CD8-positive, alpha-beta T cell (primary cell): ENCODE measurements at places on chromosomes 1 and 21.
A peak's percentile ranks its signal among the peaks of the same experiment; 100 is the strongest.

DNA sequence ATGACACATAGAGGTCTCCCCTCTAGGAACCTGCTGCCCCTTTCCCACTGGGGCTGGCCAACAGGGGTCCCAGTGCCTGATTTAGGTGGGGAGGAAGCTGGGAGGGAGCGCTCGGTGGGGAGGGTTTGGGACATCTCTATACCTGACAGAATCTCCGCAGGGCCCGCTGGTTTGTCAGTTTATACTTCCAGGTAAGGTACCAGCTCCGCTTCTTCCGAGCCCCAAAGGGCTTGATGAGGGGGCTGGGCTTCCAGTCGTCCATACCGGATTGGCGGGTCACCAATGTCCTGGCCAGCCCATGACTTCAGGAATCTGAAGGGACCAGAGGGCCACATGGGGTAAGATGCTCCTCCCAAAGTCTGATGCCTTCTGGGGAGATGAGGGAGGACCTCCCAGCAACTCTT, 672 bp downstream of the POMGNT1 start:
- no peak for DNase-seq

- DNase-seq = no peak
These were observed 182.0 kb downstream of the PLA2G4A start for GRCh38 chr1:187010571-187011309.

DNA sequence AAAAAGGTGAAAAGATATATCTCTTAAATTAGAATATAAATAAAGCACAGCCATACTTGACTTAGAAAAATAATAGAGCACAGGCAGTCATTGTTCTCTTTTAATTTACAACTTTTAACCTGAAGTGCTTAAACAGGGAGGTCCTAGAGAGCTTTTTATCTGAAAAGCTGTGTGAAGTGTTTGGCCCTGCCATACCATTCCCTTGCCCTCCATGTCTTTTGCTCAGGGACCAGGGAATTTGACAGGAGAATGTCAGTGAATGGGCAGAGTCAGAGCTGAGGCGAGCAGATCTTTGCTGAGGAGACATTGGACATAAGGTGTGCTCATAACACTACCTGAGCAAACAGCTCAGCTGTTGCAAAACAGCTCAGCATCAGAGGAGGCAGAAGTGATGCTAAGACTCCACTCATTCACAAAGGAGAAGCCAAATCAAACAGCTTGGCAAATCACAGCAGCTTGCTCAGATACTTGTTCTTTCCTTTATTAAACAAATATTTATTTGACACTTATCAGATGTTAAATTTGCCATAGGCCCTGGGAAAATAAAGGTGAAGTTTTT, 14.9 kb upstream of the MGST3 start:
- no peak for DNase-seq

- no peak for DNase-seq
These were observed 899.2 kb downstream of the NCAM2 start for GRCh38 chr21:21897275-21897883.

- DNase-seq = no peak
These were observed 98.9 kb downstream of the PGBD5 start for GRCh38 chr1:230326971-230327891.

GRCh38 chr1:235423214-235423652, 56.0 kb downstream of the TBCE start:
- peak; percentile 3 for DNase-seq

DNA sequence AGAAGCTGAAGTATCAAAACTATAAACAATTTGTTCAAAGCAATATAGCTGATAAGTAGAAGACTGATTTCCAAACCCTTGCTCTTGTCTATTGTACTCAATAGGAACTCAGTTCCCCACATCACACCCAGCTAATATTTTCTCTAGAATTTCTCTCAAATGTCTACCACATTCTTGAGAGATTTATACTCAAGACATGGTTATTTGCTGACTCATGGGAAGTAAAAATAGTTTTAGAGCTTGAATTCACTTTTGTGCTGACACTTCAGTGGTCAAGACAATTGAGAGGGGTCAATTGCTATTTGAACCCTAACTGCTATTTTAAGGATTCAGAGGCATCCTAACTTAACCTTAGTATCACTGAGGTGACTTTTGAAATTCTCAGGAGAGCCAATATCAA, 99.0 kb downstream of the TNNI3K start:
- DNase-seq = no peak

DNA sequence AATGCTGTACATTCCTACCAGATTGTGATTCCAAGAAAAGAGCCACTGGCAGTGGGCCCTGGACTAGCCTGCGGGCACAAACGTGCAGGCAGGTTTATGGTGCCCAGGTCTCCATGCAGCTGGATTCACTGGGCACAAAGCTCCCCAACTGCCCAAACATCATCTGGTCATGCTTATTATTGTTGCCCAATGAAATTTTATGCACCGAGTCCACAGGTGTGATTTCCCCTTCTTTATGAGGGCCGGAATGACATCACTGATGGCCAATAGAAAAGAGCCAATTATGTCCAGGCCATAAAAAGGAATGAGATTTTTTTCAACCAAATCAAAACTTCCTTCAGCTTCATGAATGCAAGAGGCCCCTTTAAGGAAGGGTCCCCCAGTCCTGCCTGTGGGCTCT, 66.2 kb downstream of the ERI3 start:
- no peak for DNase-seq

GRCh38 chr21:25506887-25507286, 100.4 kb downstream of the MRPL39 start:
- no peak for DNase-seq

DNA sequence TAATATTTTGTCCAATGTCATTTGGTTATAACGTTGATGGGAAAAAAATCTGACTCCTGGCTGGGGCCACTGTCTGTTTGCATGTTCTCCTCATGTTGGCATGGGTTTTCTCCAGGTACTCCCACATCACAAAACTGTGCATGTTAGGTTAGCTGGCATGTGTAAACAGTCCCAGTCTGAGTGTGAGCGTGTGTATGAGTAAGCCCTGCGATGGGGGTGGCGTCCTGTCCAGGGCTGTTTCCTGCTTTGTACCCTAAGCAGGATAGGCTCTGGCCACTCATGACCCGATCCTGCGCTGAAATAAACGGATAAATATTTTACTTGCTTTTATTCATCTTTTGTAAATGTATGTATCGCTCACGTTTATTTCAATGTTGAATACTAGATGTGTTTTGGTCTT, 13.5 kb downstream of the EFCAB14 start:
- no peak for DNase-seq

DNA sequence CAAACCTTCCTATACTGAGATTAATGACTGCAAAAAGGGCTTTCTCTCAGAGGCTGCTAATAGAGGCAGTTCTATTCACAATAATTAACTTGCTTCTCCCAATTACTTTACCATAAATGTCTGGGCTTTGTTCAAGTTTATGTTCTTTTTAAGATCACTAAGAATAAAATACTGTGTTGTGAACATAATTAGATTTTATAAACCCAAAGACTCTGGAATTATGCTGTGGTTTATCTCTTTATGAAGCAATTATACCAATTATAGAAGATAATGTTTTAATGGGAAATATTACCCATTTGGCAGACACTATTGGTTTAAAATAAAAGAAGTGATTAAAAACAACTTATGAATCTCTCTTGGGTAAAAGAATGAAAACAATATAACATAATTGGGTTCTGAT, 43.5 kb upstream of the IL12RB2 start:
- no peak for DNase-seq

DNA sequence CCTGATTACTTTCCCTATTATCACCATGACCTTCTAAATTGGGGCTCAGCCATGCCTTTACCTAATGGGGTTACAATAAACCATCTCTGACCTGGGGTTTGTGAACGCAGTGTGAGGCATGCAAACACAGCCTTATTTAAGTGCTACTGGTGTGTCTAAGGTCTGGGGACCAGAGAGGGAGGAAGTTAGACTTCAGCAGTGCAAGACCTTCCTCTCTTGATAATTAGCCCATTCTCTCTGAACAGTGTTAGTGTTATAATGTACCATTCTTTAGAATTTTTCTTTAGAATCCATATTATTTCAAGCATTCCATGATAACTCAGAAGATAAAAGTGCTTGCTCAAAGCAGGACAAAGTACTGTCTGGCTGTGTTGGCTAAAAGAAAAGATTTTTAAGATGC, 10.5 kb upstream of the LRRC8D start:
- DNase-seq = no peak

DNA sequence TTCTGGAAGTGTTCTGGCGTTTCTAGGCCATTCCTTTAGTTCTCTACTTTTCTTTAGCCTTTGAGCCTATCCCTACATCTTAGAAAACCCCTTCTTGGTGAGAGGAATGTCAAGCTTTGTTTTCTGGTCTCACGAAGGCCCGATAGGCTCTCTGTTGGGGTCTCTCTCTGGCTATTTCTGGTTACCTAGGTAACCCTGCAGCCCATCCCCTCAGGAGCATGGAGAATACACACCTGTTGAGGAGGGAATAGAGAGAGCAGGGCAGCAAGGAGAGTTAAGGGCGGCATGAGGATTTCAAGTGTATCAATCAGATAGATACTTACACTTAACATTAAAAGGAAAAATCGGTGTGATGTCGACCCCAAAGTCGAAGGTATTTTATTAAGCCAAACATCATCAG, 45.7 kb downstream of the LRRC8D start:
- DNase-seq = no peak

DNA sequence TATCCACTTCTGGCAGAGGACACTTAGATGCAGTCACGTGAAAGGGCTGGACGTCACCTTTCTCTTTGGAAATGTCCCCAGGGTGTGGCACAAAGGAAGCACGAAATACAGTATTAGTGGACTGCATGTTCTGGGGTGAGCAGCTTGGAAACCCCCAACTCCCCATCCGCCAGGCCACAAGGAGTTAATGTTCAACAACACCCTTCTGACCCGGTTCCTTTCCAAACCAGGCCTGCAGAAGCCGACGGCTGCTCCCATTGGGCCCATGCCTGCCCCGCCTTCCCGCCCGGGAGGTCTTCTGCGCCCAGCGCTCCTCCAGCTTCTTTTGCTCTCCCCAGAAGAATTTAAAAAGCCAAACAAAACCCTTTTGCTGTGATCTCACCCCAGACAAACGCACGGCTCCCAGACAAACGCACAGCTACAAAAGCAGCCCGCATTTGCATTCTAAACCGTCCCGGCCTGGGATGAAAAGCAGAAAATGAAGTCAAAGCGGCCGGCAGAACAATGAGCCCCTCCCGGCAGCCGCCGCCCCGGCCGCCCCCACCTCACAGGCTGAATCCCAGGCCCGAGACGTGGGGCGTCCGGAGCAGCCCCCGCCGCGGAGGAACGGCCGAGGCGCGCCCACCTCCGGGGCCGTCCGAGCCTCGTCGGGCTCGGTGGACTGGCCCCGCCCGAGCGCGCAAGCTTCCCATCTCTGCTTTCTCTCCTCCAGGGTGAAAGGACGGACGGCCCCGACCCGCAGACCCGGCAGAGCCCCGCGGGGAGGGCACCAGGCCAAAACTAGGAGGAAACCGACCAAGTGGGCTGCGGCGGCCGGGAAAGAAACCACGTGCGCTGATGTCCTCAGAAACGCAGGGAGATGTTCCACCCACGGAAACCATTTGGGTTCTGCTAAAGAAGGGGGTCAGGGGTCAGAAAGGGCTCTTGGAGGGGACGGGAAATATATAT, 101.9 kb downstream of the PLPP3 start:
- DNase-seq = no peak

DNA sequence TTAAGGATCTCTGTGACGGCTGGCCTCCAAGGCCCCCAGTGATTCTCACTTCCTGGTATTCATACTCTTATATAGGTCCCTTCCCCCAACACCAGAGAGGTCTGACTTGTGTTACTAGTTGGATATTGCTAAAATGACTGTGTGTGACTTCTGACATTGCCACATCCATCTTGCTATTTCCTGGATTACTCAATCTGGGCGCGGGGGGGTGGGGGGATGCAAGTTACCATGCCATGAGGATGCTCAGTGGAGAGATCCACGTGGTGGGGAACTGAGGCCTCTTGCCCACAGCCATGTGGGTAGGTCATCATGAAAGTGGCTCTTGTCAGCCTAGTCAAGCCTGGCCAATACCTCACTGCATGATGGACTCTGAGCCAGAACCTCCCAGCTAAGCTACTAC, 117.0 kb downstream of the UBE2U start:
- no peak for DNase-seq

GRCh38 chr21:35147439-35147838, 98.3 kb upstream of the RUNX1 start:
- DNase-seq = no peak

GRCh38 chr1:153678519-153679336, at the start of gene NPR1:
NPR1 (plus strand) TSS chr1:153678688; CDS start chr1:153679109, 421 bp downstream.
- peak; percentile 35 for DNase-seq

DNA sequence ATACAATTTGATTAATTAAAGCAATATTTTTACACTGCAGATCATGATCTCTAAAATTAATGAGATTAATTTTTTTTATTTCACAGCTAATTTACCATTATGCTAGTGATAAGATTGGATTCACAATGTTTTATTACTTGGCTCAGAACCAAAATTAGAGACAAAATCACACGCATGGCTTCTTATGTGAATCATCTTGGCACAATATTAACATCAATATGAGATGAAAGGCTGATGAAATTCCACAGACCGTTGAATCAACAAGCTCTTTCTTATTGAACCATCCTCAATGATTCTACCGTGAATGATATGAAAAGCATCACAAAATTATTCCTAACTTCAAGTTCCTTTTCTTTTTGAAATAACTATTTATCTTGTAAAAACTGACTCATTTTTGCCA, 544.9 kb downstream of the KCNT2 start:
- no peak for DNase-seq

- DNase-seq = no peak
These were observed 1074.3 kb downstream of the TTLL7 start for GRCh38 chr1:82924666-82925065.

GRCh38 chr1:153220606-153221303, 3.4 kb downstream of the PRR9 start:
- DNase-seq = no peak

GRCh38 chr1:65889441-65889840, 96.7 kb downstream of the PDE4B start:
- no peak for DNase-seq

DNA sequence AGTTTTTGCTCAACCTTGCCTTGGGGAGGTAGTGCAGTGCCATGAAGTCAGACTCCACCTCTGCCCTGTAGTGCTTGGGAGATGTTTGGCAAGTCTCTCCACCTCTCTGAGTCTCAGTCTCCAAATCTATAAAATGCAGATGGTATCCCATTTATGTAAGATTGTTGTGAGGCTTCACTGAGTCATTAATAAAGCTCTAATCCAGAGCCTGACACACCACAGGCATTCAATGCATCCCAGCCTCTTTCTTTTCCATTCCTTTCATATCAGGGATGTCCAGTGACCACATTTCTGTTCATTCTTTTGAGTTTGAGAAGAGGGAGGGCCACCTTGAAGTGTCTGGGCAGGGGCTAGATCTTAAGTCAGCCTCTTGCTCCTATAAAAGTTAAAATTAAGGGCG, 37.6 kb upstream of the LMO4 start:
- no peak for DNase-seq

DNA sequence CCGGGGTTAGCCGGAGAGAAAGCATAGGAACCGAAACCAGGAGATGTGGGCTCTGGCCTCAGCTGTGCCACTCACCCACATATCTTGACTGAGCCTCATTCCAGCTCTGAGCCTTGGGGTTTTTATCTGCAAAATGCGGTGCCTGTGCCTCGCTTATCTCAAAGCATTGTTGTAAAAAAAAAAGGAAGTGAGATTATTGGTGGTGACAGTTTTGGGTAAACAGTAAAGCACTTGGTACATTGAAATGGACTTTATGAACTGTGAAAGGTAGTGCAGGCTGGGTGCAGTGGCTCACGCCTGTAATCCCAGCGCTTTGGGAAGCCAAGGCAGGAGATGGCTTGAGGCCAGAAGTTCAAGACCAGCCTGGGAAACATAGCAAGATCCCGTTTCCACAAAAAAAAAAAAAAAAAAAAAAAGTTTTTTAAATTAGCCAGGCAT, 3.8 kb downstream of the PTAFR start:
- no peak for DNase-seq

GRCh38 chr1:90823686-90824085, 106.6 kb upstream of the BARHL2 start:
- DNase-seq = no peak
